ENCODE measurements at places on chromosomes 12 and 14. TPM values are rescaled to one million over a fixed set of nuclear protein-coding genes. Genes with fewer than 3 reads are reported as not detected.

DNA sequence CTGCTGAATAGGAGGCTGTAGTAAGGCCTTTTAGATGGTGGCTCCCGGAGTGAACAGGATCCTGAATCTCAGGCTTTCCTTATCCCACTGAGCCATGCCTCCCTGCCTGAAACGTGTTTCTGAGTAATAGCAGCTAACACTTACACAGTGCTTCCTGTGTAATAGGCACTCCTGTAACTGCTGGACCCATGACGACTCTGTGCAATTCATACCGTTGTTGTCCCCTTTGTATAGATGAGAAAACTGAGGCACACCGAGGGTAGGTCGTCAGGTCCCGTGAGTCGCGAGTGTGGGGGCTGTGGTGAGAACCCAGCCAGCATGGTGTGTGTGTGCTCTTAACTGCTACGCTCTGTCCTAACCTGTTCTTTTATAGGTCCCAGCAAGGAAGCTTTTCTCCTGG, 193.6 kb downstream of the CACNA1C start:
- no peak for DNase-seq

DNA sequence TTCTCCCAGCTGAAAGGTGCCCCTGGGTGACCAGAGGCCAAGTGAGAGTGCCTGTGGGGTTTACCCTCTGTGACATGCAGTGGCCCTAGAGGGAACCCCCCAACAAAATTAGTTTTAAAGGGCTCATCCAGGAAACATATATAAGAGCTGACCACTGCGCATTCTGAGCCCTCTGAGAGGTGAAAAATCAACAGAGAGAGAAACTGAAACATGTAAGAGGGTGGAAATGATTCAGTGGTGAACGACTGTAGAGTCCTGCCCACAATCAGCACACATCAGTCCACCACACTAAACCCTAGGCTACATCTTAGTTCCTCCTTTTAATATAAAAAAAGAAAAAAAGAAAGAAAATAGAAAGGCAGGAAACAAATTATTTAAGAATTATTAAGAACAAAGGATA, 21.0 kb upstream of the ACSM4 start:
- DNase-seq = no peak

DNA sequence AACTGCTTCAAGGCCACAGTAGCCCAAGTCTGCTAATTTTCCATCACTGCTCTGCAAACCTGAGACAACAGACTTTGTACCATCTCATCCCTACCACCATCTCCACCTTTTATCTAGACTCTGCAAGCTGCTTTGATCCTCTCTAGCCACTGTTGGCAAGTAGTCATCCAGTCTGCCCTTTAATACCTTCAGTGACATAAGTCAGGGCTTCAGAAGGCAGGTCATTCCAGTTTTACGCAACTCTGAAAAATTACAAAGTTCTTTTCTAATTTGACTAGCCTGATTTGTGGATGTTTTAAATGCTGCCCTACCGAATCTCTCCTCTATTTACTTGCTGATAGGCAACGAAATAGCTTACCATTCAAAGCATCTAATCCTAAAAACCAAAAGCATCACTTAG, 2.8 kb downstream of the FERMT2 start:
- no peak for DNase-seq

- peak; percentile 38 for DNase-seq
These were observed 8.7 kb upstream of the PLEKHA5 start for GRCh38 chr12:19120795-19121194.

DNA sequence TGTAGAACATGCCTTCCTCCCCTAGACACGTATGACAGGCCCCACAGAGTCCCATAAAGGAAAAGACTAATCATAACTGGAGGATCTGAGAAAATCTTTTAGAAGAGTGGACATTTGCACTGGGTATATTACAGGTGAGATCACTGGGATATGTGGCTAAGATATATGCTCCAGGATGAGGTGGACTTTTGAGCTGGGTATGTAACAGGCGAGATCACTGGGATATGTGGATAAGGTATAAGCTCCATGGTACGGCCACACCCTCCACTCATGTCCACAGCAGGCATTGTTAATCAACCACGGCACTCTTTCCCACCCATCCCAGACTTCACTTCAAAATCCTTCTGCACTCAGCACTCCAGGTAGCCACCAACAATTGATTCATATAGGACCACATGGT, 34.1 kb downstream of the CLMN start:
- no peak for DNase-seq

The MYF6 gene
- not detected for total RNA-seq
